Neural progenitor cell (in vitro differentiated cells): ENCODE measurements at places on chromosomes 16 and 17.

DNA sequence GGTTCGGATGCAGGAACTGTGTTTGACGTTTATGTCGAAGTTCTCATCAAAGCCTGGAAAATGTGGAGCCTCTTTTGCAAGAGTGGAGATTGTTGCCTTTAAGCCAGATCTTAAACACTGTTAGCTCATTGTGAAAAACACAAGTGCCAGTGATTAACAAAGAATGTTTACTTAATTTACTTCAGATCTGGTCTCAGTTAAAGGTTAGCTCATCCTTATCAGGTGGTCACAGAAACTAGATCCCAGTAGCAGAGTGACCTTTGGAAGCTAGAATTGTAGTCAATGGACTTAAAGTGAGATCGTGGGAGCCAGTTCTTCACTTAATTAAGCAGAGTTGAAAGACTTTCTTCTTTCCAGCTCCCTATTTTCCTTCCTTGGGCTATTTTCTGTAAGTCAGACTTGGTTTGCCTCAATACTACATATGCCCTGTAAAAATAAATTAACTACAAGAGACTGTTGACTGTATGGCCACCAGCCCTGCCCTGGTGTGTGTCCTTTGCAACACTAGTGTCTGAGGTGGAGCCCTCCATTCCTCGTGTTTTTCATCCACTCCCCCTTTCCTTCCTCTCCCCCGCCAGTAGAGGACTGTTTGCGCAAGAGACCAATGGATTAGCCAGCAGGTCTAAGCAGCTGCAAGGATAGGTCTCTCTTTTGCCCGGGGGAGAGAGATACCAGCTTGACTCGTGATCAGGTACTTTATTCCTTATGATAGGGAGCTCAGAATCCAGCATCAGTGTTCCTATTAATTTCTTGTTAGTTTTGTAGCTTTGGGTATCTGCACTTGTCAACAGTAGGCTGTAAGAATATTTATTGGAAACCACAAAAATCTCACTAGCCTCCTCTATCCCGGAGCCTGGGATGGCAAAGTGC, 20.2 kb downstream of the FBXO39 start:
- DNase-seq: no peak

DNA sequence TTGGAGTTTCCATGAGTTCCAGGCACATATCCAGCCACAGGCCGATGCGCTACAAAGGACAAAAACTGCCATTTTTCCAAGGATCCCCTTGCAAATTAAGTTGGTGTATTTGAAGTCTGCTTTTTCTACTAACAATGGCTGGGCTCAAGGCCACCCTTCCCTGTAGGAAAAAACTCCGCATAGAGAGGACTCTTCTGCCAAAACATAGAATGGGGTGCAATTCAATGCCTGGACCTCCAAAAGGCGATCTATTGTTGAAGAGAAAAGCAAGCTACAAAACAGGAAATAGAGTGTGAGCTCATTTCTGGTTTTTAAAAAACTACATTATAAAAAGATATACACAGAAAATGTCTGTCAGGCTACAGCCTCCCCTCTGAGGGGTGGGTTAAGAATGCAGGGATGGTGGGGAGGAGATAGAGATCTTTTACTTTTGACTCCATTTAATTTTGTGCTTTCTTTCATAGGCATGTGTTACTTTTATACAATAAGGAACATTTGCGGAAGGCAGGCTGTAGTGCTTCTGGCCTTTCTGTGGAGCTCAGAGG, 22.9 kb upstream of the PRSS54 start:
- no peak for DNase-seq

- no peak for DNase-seq
These were observed 66.6 kb downstream of the NOS2 start for GRCh38 chr17:27733773-27734172.

DNA sequence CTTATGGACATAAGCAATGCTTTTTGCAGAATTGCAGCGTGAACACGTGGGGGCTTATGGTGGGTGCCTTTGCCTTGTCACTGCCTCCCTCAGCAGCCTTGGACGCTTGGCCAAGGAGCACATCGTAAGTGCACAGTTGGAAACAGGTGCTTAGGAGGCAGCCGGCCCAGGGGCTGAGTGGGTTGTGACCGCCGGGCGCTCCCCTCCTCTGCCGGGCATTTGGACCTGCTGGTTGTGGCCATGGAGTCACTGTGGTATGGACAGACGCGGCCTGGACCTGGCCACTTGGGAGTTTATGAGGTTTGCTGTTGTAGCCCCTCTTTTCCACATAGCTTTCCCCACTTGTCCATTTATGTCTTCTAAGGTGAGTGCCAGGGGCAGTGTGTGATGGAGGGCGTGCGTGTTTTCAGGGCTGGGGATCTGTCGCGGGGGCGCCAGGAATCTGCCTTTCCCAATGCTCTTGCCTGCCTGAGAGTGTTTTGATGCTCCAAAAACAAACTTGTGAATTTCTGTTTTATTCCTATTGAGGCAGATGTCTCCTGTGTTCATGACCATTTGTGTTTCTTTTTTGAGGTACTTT, 49.2 kb downstream of the PDPK1 start:
- no peak for DNase-seq

GRCh38 chr17:42460371-42460770, 1.7 kb downstream of the ATP6V0A1 start:
- DNase-seq: no peak

GRCh38 chr17:48294806-48295361, 135.1 kb downstream of the SKAP1 start:
- no peak for DNase-seq
